ENCODE measurements at places on chromosomes 6 and 20.
A peak's percentile ranks its signal among the peaks of the same experiment; 100 is the strongest.

DNA sequence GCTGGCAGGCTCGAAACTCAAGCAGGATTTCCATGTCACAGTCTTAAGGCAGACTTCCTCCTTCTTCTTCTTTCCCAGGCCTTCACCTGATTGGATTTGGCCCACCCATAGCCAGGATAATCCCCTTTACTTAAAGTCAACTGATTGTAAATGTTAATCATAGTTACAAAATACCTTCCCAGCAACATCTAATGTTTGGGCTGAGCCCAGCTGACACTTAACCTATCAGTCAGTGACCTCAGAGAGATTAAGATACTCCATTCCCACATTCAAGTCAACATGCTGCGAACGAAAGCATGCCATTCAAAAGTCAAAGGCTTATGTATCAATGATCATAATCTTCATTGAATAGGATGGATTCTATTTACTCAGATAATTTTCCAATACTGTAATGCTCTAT lies 16.0 kb downstream of the MAP7 start:
- H3K27me3 ChIP-seq: peaks cover 33% of the 10 kb centered on the region
- H3K4me1 ChIP-seq: peaks cover 2% of the 10 kb centered on the region
- H3K36me3 ChIP-seq: no peaks in the 10 kb centered on the region
- no peak for DNase-seq
- H3K27ac ChIP-seq: no peak overlapping the region
- H3K4me3 ChIP-seq: no peak overlapping the region

GRCh38 chr6:149380523-149380922 lies 19.5 kb upstream of the SUMO4 start:
- H3K36me3 ChIP-seq: peaks cover 81% of the 10 kb centered on the region
- no peaks in the 10 kb centered on the region for H3K27me3 ChIP-seq
- no peak overlapping the region for H3K27ac ChIP-seq
- DNase-seq: no peak

- H3K36me3 ChIP-seq: no peaks in the 10 kb centered on the region
- H3K4me3 ChIP-seq: no peak overlapping the region
- no peak overlapping the region for H3K27ac ChIP-seq
Measured at GRCh38 chr6:152379423-152379822, 257.7 kb downstream of the SYNE1 start.

GRCh38 chr6:45676380-45676779 lies 298.6 kb upstream of the SUPT3H start:
- peak; percentile 13 for DNase-seq
- no peak overlapping the region for H3K27ac ChIP-seq
- peak overlapping the region; percentile 80 for H3K4me3 ChIP-seq
- peaks cover 6% of the 10 kb centered on the region for H3K36me3 ChIP-seq
- no peaks in the 10 kb centered on the region for H3K27me3 ChIP-seq
- peaks cover 33% of the 10 kb centered on the region for H3K4me1 ChIP-seq

DNA sequence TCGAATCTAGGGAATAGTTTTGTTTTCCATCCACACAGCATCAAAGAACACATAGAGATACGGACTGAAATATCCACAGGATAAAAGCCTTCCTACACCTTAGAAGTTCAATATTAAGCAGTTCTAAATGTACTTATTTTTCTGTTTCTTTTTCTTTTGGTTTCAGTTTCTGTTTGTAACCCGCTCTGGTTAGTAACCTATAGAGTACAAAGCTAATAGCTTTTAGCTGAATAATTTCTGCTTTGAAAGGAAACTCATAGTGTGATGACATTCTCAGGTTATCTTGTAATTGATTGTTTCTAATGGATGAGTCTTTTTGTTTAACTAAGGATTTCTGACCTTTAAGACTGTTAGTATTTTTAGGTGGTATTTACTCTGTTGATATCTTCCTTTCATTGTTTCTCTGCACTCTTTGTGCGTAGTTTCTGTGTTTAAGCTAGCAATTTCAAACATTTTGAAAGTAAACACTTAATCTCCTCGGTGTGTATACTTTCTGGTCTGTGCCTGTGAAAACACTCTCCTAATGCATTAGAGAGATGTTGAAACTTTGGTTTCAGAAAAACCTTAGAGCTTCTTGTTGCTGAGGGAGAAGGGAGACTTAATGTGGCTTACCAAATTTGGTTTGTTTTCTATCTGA lies 385.5 kb downstream of the HDGFL1 start:
- H3K4me1 ChIP-seq: peaks cover 21% of the 10 kb centered on the region
- H3K36me3 ChIP-seq: peaks cover 6% of the 10 kb centered on the region
- no peak for DNase-seq
- no peaks in the 10 kb centered on the region for H3K27me3 ChIP-seq
- peak overlapping the region; percentile 79 for H3K27ac ChIP-seq
- peak overlapping the region; percentile 83 for H3K4me3 ChIP-seq

DNA sequence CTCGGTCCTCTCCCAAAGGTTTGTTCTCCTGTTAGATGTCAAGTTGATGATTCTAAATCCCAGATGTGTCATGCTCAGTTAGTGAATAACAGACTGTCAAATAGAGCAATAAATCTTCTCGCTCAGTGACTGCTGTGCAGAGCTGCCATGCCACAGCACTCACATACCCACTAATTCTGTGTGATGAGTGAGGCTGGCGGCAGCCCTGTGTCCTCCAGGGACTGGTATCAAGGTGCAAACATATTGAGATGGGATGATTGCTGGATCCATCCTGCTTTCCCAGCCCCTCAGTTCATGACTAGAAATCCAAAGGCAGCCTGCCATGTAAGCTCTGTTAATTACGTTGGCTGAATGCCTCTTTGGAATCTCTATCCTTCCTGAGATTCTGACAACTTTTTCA lies 103.9 kb downstream of the OLIG3 start:
- no peaks in the 10 kb centered on the region for H3K27me3 ChIP-seq
- H3K36me3 ChIP-seq: peaks cover 14% of the 10 kb centered on the region
- H3K4me1 ChIP-seq: peaks cover 34% of the 10 kb centered on the region

DNA sequence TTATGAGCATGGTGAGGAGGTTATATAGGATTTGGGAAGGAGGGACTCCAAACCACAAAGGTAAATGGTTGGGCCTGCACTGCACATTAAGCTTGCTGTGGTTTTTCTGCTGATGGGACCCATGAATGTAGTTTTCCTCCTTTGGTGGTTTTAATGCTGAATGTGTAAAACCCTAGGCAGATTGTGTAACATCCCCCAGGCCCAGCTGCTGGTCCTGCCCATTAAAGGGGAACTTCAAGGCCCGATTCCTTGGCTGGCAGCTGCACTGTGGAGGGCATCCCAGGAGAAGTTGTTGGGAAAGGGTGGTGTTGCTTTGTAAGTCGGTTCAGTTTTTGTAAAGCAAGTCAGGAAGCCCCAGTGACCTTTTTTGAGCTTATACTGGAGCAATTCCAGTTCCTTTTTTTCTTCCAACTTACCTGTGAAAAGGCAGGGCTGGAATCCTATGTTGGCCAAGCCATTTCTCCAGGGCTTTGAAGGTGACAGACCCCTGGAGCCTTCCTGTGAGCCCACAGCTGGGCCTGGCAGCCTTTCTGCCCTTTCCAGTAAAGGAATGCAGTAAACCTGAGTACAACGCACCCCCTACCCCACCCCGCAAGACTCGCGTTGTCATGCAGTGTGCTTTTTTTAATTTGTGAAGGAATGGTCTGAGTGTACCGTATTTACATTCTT lies 43.1 kb upstream of the NAA20 start:
- no peak overlapping the region for H3K4me3 ChIP-seq
- no peaks in the 10 kb centered on the region for H3K27me3 ChIP-seq
- H3K27ac ChIP-seq: no peak overlapping the region
- DNase-seq: no peak

- H3K36me3 ChIP-seq: no peaks in the 10 kb centered on the region
- peaks cover 1% of the 10 kb centered on the region for H3K27me3 ChIP-seq
- peak overlapping the region; percentile 91 for H3K4me3 ChIP-seq
- H3K27ac ChIP-seq: peak overlapping the region; percentile 59
Measured at GRCh38 chr20:25195962-25196785, 662 bp downstream of the ENTPD6 start.

- no peak overlapping the region for H3K4me3 ChIP-seq
- DNase-seq: no peak
- H3K27ac ChIP-seq: no peak overlapping the region
- H3K36me3 ChIP-seq: no peaks in the 10 kb centered on the region
- no peaks in the 10 kb centered on the region for H3K27me3 ChIP-seq
- no peaks in the 10 kb centered on the region for H3K4me1 ChIP-seq
Measured at GRCh38 chr6:113287396-113287795, 569.7 kb upstream of the MARCKS start.

GRCh38 chr20:24764794-24765202 lies 184.3 kb upstream of the CST7 start:
- H3K27me3 ChIP-seq: peaks cover 9% of the 10 kb centered on the region
- no peak for DNase-seq
- H3K4me1 ChIP-seq: no peaks in the 10 kb centered on the region
- no peak overlapping the region for H3K4me3 ChIP-seq
- H3K27ac ChIP-seq: no peak overlapping the region

- peaks cover 2% of the 10 kb centered on the region for H3K27me3 ChIP-seq
- no peak overlapping the region for H3K27ac ChIP-seq
- no peak for DNase-seq
- H3K4me3 ChIP-seq: no peak overlapping the region
- no peaks in the 10 kb centered on the region for H3K36me3 ChIP-seq
Measured at GRCh38 chr20:8352486-8352885, 220.4 kb downstream of the PLCB1 start.

Data from T-helper 2 cell treated with Interferon-gamma antibody and Interleukin-4, amounts not matched to agents 5 μg/mL and 100 μg/mL, for 36 hours (primary cell).